ENCODE measurements at places on chromosomes 1 and 21.

- DNase-seq: no peak
Observed at GRCh38 chr21:27721675-27722074, 754.8 kb upstream of the ADAMTS5 start.

- no peak for DNase-seq
Observed at GRCh38 chr21:14688412-14688811, 142.3 kb upstream of the SAMSN1 start.

- DNase-seq: no peak
Observed at GRCh38 chr1:205592443-205593003, 39.3 kb downstream of the ELK4 start.

GRCh38 chr1:8858112-8858668 is 20.3 kb downstream of the ENO1 start:
- no peak for DNase-seq

DNA sequence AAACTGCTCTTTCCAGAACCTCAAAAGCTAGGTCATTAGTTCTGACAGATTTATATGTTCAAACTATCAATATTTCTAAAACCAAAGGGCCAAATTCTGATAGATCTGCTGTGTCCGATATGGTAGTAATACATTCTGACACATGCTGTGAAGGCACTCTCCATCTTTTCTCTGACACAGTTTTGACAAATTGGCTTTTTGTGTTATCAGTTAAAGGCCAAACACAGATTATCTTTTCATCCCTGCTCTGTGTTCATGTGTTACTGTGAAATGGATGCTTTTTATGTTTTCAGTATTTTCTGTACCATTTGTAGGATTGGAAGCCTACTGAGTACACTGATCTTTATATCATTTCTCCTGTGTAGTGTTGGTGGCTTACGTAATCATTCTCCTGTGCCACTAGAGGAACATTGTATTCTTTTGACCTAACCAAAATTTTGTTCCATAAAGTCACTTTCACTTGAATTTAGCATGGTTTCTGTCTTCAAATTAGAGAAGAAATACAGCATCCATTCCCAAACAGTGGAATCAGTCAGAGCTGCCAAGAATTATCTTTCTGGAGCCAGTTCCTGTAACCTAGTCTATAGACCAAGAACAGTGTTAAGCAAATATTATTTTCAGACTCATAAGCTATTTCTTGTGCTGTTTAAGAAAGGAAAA is 137.2 kb downstream of the ADGRL2 start:
- no peak for DNase-seq

DNA sequence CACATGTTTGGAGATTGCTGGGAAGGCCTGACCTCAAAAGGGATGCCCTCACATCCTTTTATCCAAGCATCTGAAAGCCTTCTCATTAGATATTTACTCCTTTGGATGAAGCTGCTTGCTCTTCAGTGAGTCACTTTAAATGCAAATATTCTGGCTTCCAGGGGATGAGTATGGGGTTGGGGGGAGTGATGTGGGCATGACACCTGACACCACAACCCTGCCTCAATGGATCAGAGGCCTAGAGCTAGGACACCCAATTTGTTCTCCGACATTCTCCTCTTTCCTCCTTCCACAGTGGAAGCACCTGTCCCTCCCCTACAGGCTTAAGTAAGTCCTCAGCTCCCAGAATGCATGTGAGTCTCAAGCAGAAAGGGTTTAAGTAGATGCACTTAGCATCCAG is 238.3 kb downstream of the OMA1 start:
- no peak for DNase-seq

DNA sequence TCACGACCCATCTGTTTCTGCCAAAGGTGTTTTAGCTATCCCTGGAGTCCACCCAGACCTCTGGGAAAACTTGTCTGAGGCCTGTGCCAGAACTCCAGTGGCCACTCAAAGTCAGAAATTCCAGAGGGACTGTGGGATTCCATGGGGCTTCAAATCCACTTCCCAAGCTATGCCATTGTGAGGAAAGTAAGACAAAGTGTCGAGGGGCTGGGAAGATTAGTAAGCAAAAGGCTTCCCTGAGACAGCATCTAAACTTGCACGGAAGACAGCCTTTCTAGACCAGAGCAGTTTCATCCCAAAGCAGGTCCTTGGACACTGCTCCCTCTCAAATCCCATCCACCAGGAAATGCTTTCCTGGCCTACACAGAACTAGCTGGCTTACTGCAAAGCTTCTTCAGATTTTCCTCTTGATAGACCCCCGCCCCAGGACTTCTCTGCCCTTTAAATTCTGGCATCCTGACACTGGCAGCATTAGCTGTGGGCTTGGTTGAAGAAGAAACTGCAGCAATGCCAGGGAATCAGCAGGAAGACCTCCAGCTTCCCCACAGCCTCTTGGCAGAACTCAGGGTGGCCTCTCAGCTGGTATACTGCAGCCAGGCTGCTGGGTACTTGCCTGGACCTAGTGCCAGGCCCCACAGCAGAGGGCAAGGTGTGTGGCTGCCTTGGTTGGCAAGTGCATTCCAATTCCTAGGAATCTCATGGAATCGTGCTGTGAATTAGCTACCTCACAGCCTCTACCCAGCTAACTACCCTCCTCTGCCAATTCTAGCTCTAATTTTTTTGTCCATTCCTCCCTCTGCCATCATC is 27.3 kb upstream of the LMX1A start:
- DNase-seq: no peak

DNA sequence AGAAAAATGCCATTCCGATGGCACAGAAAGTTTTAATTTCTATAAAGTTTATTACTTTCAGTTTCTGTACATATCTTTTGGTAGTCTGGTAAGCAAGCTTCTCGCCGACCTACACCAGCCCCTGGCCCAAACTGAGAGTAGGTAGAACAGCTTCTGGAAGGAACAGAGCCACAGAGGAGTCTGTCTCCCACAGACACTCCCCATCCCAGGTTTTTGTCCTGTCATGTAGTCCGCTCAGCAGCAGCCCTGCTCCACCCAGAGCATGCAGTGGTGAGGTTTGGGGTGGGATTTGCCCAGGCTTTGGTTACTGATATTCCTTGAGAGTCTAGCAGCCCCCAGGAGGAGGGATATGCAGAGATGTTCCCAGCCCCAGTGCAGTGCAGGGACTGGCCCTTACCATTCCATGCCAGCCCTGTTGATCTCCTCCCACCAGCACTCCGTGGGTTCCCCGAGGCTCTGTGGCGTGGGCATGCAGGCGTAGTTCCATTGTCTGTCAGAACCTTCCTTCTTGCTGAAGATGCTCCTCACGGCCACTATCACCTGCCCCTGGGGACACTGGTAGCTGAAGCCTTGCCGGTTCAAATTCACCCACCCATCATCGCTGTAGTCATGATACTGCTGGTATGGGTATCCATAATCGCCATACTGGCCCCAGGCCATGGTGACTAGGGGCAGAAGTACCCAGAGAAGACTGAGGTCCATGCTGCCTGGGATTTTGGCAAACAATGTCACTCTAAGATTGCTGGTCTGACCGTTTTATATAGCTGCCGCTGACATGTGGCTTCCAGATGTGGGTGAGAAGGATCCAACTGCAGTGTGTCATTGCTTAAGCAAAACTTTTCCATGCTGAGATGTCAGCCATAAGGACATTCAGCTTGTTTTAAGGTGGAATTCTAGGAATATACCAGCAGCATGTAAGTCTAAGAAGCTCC is at the start of gene DPT:
DPT (minus strand) TSS at position 734 of the 932 bp plus-strand sequence; CDS start at position 702, 32 bp downstream.
- no peak for DNase-seq

DNA sequence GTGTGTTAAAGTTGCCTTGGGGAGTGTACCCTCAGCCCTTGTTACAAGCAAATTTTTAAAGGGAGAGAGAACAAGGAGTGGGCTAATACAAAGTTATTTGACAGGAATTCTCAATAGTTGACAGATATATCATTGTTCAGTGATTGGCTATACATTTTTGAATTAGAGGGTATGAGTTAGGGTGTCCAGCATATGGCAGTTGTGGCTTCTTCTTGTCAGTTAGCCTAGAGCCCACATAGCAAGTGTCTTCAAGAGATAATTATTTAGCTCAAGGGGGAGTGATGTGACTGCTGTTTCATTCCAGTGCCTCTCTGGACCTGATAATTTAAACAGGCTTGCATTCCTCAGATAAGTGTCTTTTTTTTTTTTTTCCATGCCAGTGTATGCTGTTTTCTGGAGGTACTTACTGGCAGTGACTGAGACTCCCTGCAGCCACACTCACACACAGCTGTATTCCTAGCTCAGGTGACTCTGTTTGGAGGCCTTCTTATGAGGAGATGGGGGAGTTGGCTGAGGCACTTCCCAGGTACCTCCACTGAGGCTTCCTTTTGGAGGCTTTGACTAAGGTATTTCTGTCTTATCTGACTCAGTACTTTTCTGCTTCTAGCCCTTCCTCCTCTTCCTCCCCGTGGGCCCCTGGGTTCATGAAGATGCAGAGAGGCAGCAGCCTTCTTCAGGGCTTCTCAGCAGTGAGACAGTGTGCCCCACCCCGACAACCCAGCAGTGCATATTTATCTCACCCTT is 32.3 kb downstream of the IVNS1ABP start:
- DNase-seq: no peak

- DNase-seq: peak; percentile 91
Observed at GRCh38 chr1:1157914-1158710, 15.6 kb upstream of the TTLL10 start.

All from retina (tissue), 1 donor.